ENCODE measurements at places on chromosomes 1 and 21. TPM values are rescaled to one million over a fixed set of nuclear protein-coding genes. Genes with fewer than 3 reads are reported as not detected.
A peak's percentile ranks its signal among the peaks of the same experiment; 100 is the strongest.

GRCh38 chr1:180251526-180252305 lies 21.7 kb downstream of the LHX4 start:
- no peak for DNase-seq

The KRTAP19-1 gene
- not detected for polyA plus RNA-seq

DNA sequence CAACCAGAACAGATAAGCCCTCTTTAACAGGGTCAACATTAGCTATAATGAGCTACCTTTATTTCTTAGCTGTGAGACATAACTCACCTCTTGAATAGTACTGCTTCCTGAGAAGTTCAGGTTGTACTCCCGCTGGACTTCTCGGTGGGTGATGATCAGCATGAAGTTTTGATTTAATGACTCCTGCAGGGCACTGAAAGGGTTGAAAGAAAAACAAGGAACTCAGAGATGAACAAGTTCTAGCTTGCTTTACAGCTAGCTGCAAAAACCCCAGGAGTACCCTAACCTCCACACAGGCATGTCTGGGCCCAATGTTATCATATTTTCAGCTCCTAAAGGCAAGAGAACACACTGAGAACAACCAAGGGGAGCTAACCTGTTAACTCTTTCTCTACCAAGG lies 254.4 kb downstream of the FAF1 start:
- DNase-seq, result no peak

GRCh38 chr1:232416026-232416568 lies 213.8 kb downstream of the SIPA1L2 start:
- DNase-seq, result no peak

The MFAP2 gene
- polyA plus RNA-seq, result 22.0 TPM

DNA sequence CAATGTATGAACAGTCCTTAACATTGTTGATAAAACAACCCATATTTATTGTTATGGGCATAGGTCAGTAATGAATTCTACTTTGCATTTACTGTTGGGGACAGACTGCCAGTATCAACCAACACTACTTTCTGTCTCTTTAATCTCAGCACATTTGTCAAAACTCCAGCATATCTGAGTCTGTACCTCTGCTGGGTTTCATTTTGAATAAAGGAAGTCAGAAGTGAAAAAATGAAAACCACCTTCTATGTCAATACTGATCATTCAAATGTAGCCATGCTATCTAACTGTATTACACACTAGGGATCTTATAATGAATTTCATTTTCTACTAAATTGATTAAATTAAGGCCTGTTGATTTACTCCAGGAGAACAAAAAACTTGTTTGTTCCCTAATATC lies 24.2 kb upstream of the CXADR start:
- no peak for DNase-seq

GRCh38 chr1:177800400-177801088 lies 169.3 kb downstream of the SEC16B start:
- DNase-seq, result no peak

- DNase-seq, result peak; percentile 46
Observed at GRCh38 chr1:67724928-67725560, 40.0 kb downstream of the GADD45A start.

DNA sequence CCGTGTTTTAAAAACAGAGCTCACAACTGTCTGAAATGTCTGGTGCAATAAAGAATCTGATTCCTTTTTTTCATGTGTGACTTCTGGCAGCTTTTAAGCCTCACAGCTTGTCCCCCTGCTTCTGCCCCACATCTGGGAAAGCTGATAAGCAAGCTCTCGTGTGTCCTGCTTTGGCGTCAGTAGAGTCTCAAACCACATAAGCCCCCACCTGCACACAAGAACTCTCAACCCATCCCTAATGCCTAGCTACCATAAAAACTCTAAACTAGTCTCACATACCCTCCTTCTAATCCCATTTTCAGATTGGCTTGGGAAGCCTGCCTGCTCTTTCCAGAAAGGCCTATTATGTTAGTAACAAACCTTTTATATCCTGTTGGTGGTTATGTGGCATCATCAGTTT lies 94.6 kb upstream of the DAB1 start:
- DNase-seq, result no peak

The CCSAP gene
- polyA plus RNA-seq, result 3.2 TPM

DNA sequence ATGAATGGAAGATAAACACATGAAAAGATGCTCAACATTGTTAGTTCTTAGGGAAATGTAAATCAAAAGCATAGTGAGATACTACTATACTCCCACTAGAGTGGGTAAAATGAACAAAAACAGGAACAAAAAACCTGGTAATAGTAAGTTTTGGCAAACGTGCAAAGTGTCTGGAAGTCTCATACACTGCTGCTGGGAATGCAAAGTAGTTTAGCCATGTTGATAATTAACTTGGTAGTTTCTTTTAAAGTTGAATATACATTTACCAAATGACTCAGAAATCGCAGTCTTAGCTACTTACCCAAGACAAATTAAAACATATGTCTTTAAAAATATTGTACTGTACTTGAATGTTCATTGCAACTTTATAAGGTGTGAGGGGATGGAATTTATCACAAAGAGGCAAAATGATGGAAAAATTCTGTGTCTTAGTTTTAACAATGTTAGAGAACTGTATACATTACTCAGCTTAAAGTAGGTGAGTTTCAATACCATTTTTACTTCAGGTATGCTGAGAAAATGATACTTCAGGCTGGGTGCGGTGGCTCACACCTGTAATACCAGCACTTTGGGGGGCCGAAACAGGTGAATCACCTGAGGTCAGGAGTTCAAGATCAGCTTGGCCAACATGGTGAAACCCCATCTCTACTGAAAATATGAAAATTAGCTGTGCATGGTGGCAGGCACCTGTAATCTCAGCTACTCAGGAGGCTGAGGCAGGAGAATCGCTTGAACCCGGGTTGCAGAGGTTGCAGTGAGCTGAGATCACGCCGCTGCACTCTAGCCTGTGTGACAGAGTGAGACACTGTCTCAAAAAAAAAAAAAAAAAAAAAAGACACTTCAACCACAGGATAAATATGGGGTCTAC lies 102.3 kb downstream of the PDE4B start:
- no peak for DNase-seq

DNA sequence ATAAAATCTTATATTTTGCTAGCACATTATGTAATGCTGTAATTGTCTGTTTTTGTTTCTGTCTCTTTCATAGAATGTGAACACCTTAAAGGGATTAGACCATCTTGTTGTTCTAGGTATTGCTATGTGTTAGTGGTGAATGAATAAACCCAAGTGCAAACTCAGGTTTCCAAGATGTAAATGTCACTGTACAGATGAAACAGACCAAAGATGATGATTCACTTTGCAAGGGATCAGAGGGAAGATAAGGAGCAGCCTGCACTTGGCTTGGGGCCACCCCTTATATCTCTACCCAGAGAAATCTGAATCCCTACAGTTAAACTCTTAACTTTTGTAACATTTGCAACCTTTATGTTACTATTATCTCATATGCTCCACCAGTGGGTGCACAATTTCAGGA lies 25.4 kb downstream of the UROD start:
- peak; percentile 67 for DNase-seq

GRCh38 chr21:19458295-19458694 lies 1054.7 kb upstream of the TMPRSS15 start:
- DNase-seq, result no peak

The KCNA2 gene
- polyA plus RNA-seq, result 3.7 TPM

GRCh38 chr1:168121401-168122011 lies 15.2 kb downstream of the GPR161 start:
- peak; percentile 84 for DNase-seq

GRCh38 chr1:244536316-244536715 lies 75.2 kb downstream of the CATSPERE start:
- no peak for DNase-seq

DNA sequence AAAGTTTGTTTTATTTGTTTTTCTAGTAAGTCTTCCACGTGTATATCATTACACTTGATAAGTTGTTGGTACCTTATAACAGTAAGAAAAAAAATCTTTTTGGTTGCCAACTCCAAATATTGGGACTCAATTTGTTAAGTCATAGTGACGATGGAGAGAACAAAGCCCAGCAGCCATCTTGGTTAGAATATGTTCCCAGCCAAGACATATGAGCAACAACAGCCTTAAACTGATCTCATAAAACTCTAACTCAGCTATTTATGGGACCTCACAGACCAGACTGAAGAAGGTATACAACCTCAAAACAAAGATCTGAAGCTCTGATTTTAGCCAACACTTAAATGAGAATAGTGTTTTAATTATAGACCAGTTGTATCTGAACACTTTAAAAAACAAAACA lies 281.3 kb downstream of the VAV3 start:
- no peak for DNase-seq

The MTARC2 gene
- 28.5 TPM for polyA plus RNA-seq

The RGS13 gene
- polyA plus RNA-seq, result not detected

GRCh38 chr1:214862421-214862820 lies 220.1 kb upstream of the KCNK2 start:
- DNase-seq, result no peak

- DNase-seq, result no peak
Observed at GRCh38 chr1:174153085-174153824, 6.1 kb upstream of the RABGAP1L start.

DNA sequence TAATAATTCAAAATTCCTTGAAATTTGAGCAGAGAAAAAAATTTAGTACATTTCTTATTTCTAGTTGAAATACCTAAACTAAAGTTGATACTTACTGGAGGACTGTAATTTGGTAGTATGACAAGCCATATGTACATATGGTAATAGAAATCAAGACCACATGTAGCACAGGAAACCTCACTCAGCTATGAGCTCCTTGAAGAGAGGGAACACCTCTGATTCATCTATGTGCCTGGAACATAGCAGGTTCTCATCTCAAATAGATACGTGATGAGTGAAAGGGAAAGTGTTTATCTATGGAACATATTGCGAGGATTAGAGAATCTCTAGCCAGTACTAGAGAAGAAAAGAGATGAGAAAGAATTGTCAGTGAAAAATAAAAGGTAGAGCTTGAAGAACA lies 47.9 kb upstream of the GNG4 start:
- no peak for DNase-seq

- DNase-seq, result no peak
Observed at GRCh38 chr1:223760833-223761232, 48.5 kb downstream of the CAPN2 start.

DNA sequence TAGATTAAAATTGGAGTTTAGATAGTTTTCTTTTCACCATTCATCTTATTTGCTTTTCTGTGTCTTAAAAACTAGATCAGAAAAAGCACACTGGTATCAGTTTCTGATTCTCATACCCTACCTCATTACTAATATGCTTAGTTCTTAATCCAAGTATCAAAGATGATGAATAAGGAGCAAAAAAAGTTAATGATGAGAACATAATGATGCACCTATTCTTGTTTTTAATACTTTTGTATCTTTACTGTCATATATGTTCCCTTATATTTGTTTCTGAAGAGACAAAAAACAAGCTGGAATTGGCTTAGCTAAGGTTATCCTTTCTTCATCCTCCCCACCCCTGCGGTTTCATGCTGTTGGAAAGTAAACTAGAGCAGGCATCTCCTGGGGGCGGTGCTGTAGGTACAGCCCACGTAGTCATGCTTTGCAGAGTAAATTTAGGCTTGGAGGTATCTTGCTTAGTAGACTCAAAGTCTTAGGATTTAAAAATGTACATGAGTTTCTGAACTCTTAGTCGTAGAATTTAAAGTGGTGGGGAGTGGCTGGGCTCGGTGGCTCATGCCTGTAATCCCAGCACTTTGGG lies 16.4 kb downstream of the CNIH4 start:
- DNase-seq, result no peak

The MRPL39 gene
- polyA plus RNA-seq, result 66.7 TPM

The IL23R gene
- polyA plus RNA-seq, result 1.5 TPM
